ENCODE measurements at places on chromosomes 12 and 14. TPM values are rescaled to one million over a fixed set of nuclear protein-coding genes. Genes with fewer than 3 reads are reported as not detected.
A peak's percentile ranks its signal among the peaks of the same experiment; 100 is the strongest.

The DPF3 gene
- 3.9 TPM for polyA plus RNA-seq

DNA sequence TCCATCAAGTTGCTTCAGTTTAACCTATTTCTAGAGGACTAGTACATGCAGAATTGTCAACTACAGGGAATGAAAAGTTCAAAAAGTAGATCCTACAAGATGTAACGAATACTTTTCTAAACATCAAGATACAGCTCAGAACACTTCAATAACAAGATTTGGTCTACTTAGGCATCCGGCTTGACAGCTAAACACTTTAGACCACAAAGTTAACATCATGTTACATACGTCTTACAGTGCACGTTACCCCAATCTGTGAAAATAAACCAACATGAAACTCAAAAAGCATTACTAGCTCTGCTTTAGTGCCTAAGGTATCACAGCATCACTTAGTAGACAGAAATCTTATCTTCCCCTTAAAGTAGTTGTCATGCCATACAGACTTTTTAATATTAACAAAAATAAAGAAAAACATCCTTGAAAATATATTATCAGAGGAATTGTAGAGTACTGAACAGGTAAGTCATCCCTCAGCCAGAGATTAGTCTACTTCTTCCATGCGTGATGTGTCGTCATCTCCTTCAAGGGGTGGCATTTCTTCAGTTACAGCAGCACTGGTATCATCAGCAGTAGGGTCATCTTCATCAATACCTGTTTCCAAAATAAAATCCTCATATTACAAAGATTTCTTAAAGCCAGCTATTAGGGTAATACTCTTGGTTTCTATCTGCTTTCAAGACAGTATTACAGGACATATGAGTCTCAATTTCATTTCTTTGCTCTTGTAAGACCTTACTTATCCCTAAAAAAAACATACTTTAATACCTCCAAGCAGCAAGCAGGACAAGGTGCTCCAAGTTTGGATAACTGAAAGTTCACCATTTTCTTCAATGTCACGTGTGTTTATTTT, 5.4 kb downstream of the HSP90AA1 start:
- DNase-seq = no peak

GRCh38 chr12:116222358-116222757, 55.1 kb downstream of the MED13L start:
- peak; percentile 20 for DNase-seq

DNA sequence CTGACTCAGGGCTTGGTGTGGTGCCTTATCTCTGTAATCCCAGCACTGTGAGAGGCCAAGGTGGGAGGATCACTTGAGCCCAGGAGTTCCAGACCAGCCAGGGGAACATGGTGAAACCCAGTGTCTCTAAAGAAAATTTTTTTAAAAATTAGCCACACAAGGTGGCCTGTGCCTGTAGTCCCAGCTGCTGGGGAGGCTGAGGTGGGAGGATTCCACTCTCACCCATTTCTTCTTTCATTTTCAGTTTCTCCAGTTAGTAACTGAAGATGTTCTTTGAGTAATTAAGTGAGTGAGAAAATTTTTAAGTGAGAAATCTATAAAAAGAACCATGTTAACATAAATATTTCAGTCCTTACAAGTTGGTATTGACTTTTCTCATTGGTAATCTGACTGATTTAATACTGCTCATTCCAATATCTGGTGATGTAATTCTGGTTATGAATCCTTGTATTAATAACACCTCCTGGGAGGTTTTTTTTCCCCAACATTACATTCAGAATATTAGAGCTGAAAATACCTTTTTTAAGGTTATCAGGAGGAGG, 6.1 kb downstream of the METTL3 start:
- no peak for DNase-seq

DNA sequence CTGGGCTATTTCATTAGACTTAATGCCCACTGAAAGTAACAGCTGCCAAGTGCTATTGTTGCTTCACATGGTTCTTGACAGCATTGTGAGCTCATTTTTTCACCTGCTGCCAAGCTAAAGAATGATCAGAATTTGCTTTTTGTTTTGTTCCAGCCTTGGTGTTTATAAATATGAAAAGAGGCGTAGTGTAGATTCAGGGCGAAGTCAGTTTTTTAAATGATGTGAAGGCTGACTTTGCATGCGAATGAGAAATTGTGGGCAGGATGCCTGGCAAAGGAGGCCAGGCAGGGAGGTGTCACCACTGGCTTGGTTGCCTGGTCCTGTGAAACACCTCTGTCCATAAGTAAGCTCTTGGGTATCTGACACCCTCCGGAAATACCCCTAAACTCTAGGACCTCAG, 93.3 kb upstream of the NAP1L1 start:
- DNase-seq = no peak

GRCh38 chr12:27906127-27906500, 66.4 kb downstream of the PTHLH start:
- no peak for DNase-seq

The LEMD3 gene
- 43.5 TPM for polyA plus RNA-seq

The DIO2 gene
- 0.68 TPM for polyA plus RNA-seq
